ENCODE measurements at places on chromosomes 13 and 19. TPM values are rescaled to one million over a fixed set of nuclear protein-coding genes. Genes with fewer than 3 reads are reported as not detected.

GRCh38 chr13:113810640-113811039, 51.6 kb downstream of the TMEM255B start:
- no peak for DNase-seq

- no peak for DNase-seq
Measured at GRCh38 chr13:112447761-112448603, 71.8 kb downstream of the SPACA7 start.

GRCh38 chr13:93260591-93260990, 34.0 kb downstream of the GPC6 start:
- no peak for DNase-seq

DNA sequence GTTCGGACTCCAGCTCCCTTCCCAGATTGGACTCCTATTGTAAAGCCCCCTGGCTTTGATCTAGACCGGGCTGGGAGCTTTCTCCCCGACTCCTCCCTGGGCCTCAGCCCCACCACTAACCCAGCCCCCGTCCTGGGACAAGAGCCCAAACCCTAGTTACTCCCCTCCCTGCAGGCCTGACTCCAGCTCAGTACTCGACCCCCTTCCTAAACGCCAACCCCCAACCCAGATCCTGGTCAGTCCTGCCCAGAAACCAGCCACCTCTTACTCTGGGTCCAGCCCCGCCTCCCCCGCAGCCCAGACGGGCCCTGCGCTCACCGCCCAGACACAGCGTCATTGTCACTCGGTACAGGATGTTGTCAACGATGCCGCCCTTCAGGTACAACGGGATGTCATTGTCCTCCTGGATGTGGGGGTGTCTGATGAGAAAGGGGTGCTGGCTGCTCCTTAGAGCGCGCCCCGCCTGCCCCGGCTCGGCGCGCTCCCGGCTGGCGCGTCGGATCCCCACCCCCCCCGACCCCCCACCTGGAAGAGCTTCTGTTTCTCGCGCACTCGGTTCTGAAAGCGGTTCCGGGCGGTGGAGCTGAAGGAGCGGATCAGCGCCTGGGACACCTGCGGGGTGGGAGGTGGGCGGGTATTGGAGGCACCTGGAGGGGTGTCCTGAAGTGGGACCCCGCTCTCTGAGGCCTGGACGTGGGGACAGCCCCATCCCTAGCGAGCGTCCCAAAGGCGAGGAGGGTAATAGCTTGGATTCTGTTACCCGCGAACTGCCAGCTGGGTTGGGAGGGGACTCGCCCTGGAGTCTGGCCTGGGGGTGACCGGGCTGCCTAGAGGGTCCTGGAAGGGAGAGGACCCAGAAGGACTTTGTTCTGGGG, 866 bp downstream of the COX7A1 start:
- DNase-seq: peak; percentile 53

- no peak for DNase-seq
Measured at GRCh38 chr13:23547000-23547590, 23.1 kb upstream of the TNFRSF19 start.

- no peak for DNase-seq
Measured at GRCh38 chr13:26112843-26113242, 61.0 kb upstream of the SHISA2 start.

- DNase-seq: peak; percentile 76
Measured at GRCh38 chr13:40127476-40127875, 472.0 kb downstream of the COG6 start.

GRCh38 chr19:17687141-17687856, 855 bp downstream of the UNC13A start:
- DNase-seq: no peak

- DNase-seq: no peak
Measured at GRCh38 chr19:55132453-55133129, 15.2 kb upstream of the PPP1R12C start.

DNA sequence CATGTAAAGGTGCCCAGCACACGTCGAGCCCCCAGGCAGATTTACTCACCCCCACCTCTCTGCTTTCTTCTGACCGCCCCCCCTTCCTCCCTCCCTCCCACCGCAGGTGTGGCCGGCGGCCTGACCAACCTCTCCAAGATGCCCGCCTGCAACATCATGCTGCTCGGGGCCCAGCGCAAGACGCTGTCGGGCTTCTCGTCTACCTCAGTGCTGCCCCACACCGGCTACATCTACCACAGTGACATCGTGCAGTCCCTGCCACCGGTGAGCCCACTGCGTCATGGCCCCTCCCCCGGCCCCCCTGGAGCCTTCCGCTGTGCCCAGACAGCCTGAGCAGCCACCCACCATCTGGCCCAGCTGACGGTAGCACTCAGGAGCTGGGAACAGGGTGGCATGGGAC, 8.8 kb downstream of the PRPF31 start:
- no peak for DNase-seq

- DNase-seq: no peak
Measured at GRCh38 chr19:3020321-3020960, 8.6 kb downstream of the TLE2 start.

DNA sequence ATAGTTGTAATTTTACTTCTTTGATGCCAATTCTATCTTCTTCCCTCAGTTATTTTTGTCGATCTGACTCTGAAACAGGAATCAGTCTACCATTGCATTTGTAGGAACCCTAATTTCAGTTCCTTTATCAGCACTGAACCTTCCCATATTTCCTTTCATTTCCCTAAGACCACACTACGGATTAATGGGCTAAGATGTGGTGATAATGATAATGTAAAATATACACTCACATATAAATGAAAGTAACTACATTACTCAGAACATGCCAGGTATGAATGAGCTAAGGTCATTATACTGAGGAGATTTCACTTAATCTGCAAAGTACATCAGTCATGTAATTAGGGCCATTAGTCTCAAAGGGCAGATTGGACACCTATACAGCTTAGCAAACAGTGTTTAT, 60.2 kb upstream of the RFC3 start:
- no peak for DNase-seq

DNA sequence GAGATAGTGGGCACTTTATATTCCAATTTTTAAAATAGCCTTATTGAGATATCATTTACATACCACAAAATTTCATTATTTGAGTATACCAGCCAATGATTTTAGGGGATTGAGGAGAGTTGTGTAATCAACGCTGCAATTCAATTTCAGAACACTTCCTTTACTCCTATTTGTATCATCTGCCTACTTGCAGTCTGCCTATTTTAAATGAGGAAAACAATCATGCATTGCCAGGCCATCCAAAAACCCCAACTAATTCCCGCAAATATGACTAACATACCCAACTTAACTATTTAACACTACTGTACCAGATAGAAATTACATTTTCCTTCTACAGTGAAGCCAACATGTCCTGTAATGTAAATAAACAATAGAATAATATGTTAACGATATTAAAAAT, 26.7 kb downstream of the CAB39L start:
- no peak for DNase-seq

DNA sequence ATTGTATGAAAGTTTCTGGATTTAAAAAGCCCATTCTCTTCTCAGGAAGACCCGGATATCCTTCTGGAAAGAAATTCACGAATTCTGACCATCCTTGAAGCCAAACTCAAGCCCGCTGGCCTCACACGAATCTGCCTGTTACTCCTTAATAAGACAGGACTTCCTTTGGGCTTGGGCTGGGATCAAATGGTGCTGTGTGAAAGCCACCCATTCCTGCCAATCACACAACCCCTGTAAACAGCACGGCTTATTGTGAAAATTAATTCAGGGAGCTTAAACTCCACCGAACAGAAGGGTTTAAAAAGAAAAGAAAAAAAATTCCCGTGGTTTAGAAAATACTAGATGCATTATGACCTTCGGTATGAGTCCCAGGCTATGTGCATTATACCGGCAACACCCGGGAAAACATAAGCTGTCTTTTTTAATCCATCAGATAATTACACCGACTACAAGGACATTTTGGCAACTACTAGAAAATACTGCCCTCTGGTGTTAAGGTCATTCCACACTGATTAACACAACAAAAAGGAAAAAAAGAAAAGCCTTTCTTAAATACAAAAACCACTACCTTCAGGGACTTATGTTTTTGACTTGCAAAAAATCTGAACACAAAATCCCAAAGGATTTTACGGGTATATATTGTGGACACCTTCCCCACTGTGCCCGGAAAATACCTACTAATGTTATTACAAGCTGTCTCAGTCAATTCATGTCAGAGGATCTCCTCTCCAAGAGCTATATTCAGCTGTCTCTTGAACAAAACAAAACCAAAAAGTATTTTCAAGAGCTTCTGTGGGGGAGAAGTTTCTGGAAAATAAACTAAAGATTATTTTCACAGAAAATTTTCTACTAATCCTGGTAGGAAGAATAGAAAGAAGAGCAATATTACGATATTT, 76.0 kb upstream of the LSM14A start:
- no peak for DNase-seq

GRCh38 chr19:31444931-31445330, 95.7 kb upstream of the TSHZ3 start:
- no peak for DNase-seq

- DNase-seq: no peak
Measured at GRCh38 chr19:6717036-6717435, 3.4 kb downstream of the C3 start.

- DNase-seq: no peak
Measured at GRCh38 chr13:30415430-30416030, 6.8 kb upstream of the UBE2L5 start.

- DNase-seq: peak; percentile 59
Measured at GRCh38 chr19:35030257-35031071, at the start of gene SCN1B. Gene SCN1B, plus strand, starts transcription at chr19:35030470. Its CDS starts 351 bp downstream, at chr19:35030821.

DNA sequence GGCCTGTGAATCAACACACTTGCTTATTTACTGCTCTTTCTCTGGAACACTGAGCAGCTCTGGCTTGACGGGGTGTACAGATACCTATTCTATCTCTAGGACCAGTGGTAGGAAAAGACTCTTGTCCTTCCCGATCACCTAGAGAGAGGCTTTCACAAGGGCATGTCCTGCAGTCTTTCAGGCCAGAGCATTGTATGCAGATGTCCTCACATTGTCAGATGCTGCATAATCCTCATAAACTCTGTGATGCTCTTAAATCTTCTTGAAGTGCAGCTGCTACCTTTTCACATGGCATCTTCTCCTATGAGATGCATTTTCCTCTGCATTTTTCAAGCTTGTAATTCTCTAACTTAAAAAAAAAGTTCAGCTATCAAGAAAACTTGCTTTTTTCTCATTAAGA, 369.4 kb downstream of the OLFM4 start:
- no peak for DNase-seq

C13orf46 gene
- total RNA-seq: 0.83 TPM

ALG5 gene
- total RNA-seq: 22.3 TPM

OR7C1 gene
- total RNA-seq: not detected

GPR12 gene
- not detected for total RNA-seq

Data from Peyer's patch (tissue), 4 donors.